Activated CD4-positive, alpha-beta T cell treated with anti-CD3 and anti-CD28 coated beads, Interleukin-2, amount 10 ng/mL, durations not matched to agents 7 days and 5 days (primary cell): ENCODE measurements at places on chromosomes 2 and 18. TPM values are rescaled to one million over a fixed set of nuclear protein-coding genes. Genes with fewer than 3 reads are reported as not detected.

DNA sequence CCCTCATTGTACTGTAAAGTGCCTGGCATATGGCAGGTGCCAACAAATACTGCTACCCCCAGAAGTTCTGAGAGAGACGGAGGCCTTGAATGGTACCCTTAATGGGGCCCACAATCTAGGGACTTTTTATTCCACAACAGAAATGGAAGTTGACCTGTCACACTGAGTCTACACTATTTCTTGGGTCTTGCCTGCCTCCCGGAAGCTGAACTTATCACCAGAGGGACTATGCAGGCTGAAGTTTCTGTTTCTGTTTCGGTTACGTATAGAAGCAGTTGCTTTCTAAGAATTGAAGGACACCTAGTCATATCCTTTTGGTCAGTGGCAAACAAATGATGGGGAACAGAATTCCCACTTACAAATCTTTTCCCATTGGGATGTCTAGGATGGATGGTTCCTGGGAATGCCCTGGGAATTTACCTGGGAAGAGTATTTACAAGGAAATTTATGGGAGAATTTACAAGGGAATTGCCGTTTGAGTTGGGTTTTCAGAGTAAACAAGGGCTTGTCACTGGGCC, 74.2 kb downstream of the HS1BP3 start:
- H3K4me3 ChIP-seq: peak overlapping the region; percentile 46
- DNase-seq: peak; percentile 58
- peak overlapping the region; percentile 96 for H3K27ac ChIP-seq
- H3K27me3 ChIP-seq: no peaks in the 10 kb centered on the region

GRCh38 chr2:2633017-2633416, 301.9 kb upstream of the MYT1L start:
- H3K36me3 ChIP-seq: no peaks in the 10 kb centered on the region
- DNase-seq: no peak
- no peaks in the 10 kb centered on the region for H3K4me1 ChIP-seq
- H3K4me3 ChIP-seq: no peak overlapping the region
- H3K27ac ChIP-seq: no peak overlapping the region
- peaks cover 2% of the 10 kb centered on the region for H3K27me3 ChIP-seq

GRCh38 chr2:17084877-17085276, 419.2 kb upstream of the CYRIA start:
- no peak for DNase-seq
- no peaks in the 10 kb centered on the region for H3K4me1 ChIP-seq
- H3K27ac ChIP-seq: no peak overlapping the region
- H3K27me3 ChIP-seq: no peaks in the 10 kb centered on the region

GRCh38 chr2:189350540-189351209, 90.6 kb upstream of the WDR75 start:
- peaks cover 12% of the 10 kb centered on the region for H3K4me1 ChIP-seq
- no peak overlapping the region for H3K27ac ChIP-seq
- no peaks in the 10 kb centered on the region for H3K36me3 ChIP-seq
- no peaks in the 10 kb centered on the region for H3K27me3 ChIP-seq

- H3K27ac ChIP-seq: no peak overlapping the region
- no peaks in the 10 kb centered on the region for H3K4me1 ChIP-seq
- no peak overlapping the region for H3K4me3 ChIP-seq
Observed at GRCh38 chr2:54133056-54133455, 17.6 kb downstream of the ACYP2 start.

DNA sequence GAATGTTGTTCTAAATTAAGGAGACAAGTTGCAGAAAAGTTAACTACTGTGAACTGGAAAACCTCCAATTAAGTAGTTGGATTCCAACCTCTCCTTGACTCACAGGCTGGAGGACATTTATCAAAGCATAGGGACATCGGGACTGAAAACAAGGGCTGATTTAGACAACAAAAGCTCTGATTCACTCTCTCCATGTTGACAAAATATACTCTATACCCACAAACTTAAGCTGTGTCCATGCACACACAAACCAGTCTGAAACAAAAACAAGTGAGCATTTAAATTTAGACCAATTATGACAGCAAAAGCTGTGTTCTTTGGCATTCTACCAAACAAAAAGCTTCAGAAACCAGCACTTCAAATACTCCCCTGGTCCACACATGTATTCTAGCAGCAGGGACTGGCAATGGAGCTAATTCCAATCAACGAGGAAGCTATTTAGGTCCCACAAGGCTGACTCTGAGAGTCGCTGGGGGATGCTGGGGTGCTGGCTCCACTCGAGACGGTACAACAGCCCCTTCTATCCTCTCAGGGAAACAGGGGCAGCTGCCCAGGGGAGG, 71.4 kb downstream of the NXPH2 start:
- peaks cover 5% of the 10 kb centered on the region for H3K27me3 ChIP-seq
- no peak overlapping the region for H3K27ac ChIP-seq
- no peaks in the 10 kb centered on the region for H3K4me1 ChIP-seq
- no peak overlapping the region for H3K4me3 ChIP-seq
- no peak for DNase-seq

- no peak overlapping the region for H3K27ac ChIP-seq
- no peak for DNase-seq
- H3K4me1 ChIP-seq: peaks cover 2% of the 10 kb centered on the region
- H3K27me3 ChIP-seq: no peaks in the 10 kb centered on the region
Observed at GRCh38 chr2:197862246-197862955, 58.0 kb downstream of the PLCL1 start.

DNA sequence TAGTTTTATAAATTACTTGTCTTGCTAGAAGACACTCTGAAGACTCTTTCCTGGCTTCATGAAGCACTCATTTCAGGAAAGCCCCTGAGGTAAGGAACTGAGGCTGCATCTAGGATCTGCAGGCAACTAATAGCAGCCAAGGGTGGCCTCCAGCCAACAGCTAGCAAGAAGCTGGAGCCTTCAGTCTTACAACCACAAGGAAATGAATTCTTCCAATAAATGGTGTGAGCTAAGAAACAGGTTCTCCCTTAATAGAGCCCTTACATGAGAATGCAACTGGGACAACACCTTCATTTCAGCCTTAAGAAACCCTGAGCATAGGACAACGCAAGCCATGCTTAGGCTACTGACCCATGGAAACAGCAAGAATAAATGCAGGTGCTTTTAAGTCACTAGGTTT, 254.6 kb upstream of the RBBP8 start:
- H3K27me3 ChIP-seq: peaks cover 3% of the 10 kb centered on the region
- H3K27ac ChIP-seq: no peak overlapping the region
- H3K4me3 ChIP-seq: no peak overlapping the region
- no peaks in the 10 kb centered on the region for H3K36me3 ChIP-seq
- no peaks in the 10 kb centered on the region for H3K4me1 ChIP-seq

- no peak for DNase-seq
- no peak overlapping the region for H3K4me3 ChIP-seq
- peaks cover 7% of the 10 kb centered on the region for H3K4me1 ChIP-seq
- no peak overlapping the region for H3K27ac ChIP-seq
- H3K27me3 ChIP-seq: peaks cover 7% of the 10 kb centered on the region
Observed at GRCh38 chr2:222688917-222689316, 17.5 kb downstream of the MOGAT1 start.

- DNase-seq: peak; percentile 18
- peaks cover 6% of the 10 kb centered on the region for H3K4me1 ChIP-seq
- H3K27ac ChIP-seq: no peak overlapping the region
- H3K36me3 ChIP-seq: no peaks in the 10 kb centered on the region
- peaks cover 7% of the 10 kb centered on the region for H3K27me3 ChIP-seq
Observed at GRCh38 chr2:23658466-23658942, 268.4 kb downstream of the ATAD2B start.

DNA sequence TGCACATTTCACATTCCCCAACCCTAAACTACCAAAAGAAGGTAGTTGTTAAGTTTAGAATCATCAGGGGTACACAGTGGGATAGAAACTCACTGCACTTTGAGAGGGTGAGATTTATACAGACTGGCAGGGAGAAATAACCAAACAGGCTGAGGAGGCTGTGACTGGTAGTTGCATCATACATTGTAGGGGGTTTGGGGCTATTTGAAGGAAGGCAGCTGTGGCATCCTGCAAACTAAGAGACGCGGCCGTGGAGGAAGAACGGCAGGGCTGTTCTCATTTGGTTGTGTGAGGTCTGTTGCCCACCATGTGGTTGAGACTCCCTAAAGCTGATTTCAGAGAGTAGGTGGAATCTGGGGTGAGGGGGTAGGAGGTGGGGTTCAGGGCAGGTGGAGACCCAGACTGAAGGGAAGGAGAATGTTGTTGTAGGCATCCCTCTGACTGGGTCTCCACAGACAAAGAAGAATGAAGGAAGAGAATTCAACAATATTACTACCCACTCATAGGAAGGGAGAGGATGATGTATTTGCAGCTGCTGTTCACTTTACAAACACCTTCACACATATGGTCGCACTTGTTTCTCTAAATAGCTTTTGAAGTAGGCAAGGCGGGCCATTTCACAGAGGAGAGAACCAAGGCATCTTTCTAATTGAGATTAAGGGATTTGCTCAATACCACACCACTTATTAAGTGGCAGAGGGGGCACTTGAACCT, 170.9 kb upstream of the SIX2 start:
- H3K36me3 ChIP-seq: no peaks in the 10 kb centered on the region
- peaks cover 26% of the 10 kb centered on the region for H3K27me3 ChIP-seq
- no peak overlapping the region for H3K27ac ChIP-seq
- DNase-seq: no peak
- no peaks in the 10 kb centered on the region for H3K4me1 ChIP-seq

GRCh38 chr2:348361-348916, 60.5 kb upstream of the ALKAL2 start:
- DNase-seq: no peak
- no peaks in the 10 kb centered on the region for H3K36me3 ChIP-seq
- H3K27me3 ChIP-seq: peaks cover 17% of the 10 kb centered on the region
- no peaks in the 10 kb centered on the region for H3K4me1 ChIP-seq

- H3K4me3 ChIP-seq: no peak overlapping the region
- H3K27ac ChIP-seq: no peak overlapping the region
- H3K4me1 ChIP-seq: peaks cover 10% of the 10 kb centered on the region
- no peaks in the 10 kb centered on the region for H3K36me3 ChIP-seq
- no peak for DNase-seq
Observed at GRCh38 chr2:236505648-236506047, 64.0 kb upstream of the ACKR3 start.

DNA sequence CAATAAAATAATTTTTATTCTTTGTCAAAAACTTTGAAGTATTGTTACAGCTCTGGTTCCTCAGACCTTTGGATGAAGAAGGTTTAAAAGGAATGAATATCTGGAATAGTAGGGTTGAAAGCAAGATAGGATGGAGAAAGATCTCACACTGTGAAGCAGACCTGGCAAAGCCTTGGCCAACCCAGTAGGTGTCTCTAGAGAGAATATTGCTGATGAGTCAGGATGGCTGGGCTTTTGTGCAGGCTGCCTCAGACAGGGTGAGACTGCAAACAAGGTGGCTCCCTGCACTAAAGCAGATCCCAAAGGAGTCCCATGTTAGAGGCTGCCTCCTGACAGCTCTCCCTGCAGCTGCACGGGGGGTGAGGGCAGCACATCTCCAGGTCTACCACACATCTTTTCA, 226.0 kb upstream of the ITGA4 start:
- H3K4me3 ChIP-seq: no peak overlapping the region
- peaks cover 2% of the 10 kb centered on the region for H3K4me1 ChIP-seq
- H3K27me3 ChIP-seq: no peaks in the 10 kb centered on the region
- H3K27ac ChIP-seq: no peak overlapping the region
- peaks cover 20% of the 10 kb centered on the region for H3K36me3 ChIP-seq

GRCh38 chr18:72637299-72637698, 93.2 kb upstream of the CBLN2 start:
- no peak overlapping the region for H3K4me3 ChIP-seq
- no peaks in the 10 kb centered on the region for H3K36me3 ChIP-seq
- no peak for DNase-seq
- H3K27me3 ChIP-seq: no peaks in the 10 kb centered on the region
- no peak overlapping the region for H3K27ac ChIP-seq

DNA sequence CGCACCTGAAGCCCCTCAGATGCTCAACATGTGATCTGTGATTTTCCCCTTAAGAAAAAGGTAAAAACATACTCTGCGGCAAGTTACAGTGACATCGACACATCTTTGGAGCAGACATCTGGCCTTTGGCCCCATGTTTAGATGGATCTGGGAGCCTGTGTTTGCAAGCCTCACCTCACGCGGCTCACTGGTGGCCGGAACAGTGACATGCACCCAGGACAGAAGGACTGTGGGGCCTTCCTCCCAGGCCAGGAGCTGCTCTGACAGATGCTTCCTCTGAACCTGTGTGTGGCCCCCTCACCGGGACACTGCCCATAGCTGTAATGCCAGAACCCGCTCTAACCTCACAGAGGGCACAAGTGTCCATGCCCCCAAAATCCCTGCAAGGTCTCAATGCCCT, 13.1 kb downstream of the PASK start:
- H3K4me3 ChIP-seq: no peak overlapping the region
- H3K4me1 ChIP-seq: no peaks in the 10 kb centered on the region
- peaks cover 20% of the 10 kb centered on the region for H3K36me3 ChIP-seq
- no peaks in the 10 kb centered on the region for H3K27me3 ChIP-seq
- DNase-seq: no peak
- no peak overlapping the region for H3K27ac ChIP-seq

- DNase-seq: no peak
- H3K36me3 ChIP-seq: no peaks in the 10 kb centered on the region
- no peak overlapping the region for H3K4me3 ChIP-seq
- no peak overlapping the region for H3K27ac ChIP-seq
- H3K27me3 ChIP-seq: peaks cover 9% of the 10 kb centered on the region
- no peaks in the 10 kb centered on the region for H3K4me1 ChIP-seq
Observed at GRCh38 chr2:69103419-69103818, 90.4 kb downstream of the ANTXR1 start.

ATAD2B gene
- total RNA-seq: 25.6 TPM

SPATA3 gene
- not detected for total RNA-seq

PRKCE gene
- total RNA-seq: 15.4 TPM

NAT8 gene
- not detected for total RNA-seq

GALR1 gene
- total RNA-seq: not detected

RSAD2 gene
- 100 TPM for total RNA-seq

FABP1 gene
- total RNA-seq: not detected
